ENCODE measurements at places on chromosomes 1 and 21. TPM values are rescaled to one million over a fixed set of nuclear protein-coding genes. Genes with fewer than 3 reads are reported as not detected.

FALEC gene
- not detected for polyA plus RNA-seq

OR6K3 gene
- polyA plus RNA-seq, result not detected

ANKRD65 gene
- 1.7 TPM for polyA plus RNA-seq

UBXN10 gene
- 0.54 TPM for polyA plus RNA-seq

DNA sequence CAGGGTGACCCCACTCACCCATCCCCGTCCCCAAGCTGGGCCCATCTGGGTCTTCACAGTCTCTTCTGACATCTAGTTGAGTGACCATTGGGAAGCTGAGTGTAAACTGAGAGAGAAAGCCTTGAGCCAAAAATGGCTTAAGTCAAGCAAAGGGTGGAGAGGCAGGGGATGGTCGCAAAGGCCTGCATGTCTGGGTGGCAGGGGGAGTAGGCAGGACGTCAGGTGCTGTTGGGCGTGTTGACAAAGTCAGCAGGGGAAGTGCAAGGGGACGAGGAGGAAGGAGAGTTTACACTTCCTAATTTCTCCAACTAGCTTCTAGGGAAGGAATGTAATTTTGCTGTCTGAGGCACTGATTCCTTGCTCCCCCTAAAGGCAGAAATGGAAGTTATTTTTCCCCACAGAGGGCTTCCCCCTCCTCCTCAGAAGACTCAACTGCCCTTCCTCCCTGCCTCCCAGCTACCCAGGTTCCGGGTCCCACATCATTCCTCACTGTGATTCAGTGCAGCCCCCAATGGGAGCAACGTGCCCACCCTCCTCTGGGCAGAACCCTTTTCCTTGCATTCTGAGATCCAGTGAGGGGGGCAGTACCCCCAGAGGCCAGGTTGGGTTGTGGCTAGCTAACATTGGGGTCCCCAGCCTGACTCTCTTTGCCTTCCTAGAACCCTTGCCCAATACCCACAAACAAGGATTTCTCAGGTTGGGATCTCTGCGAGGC is 1.2 kb upstream of the ADORA1 start:
- no peaks in the 10 kb centered on the region for H3K27me3 ChIP-seq
- H3K4me1 ChIP-seq, result no peaks in the 10 kb centered on the region
- H3K4me3 ChIP-seq, result no peak overlapping the region
- H3K27ac ChIP-seq, result no peak overlapping the region
- H3K36me3 ChIP-seq, result no peaks in the 10 kb centered on the region

- peaks cover 5% of the 10 kb centered on the region for H3K27me3 ChIP-seq
- no peaks in the 10 kb centered on the region for H3K36me3 ChIP-seq
- DNase-seq, result peak; percentile 71
- H3K27ac ChIP-seq, result no peak within 1 kb of the TSS
Measured at GRCh38 chr1:16073490-16074119, at the start of gene FAM131C. FAM131C (minus strand) TSS chr1:16073651; CDS start chr1:16073442, 209 bp downstream.

GRCh38 chr1:234772345-234773147 is 162.6 kb upstream of the IRF2BP2 start:
- H3K36me3 ChIP-seq, result no peaks in the 10 kb centered on the region
- no peaks in the 10 kb centered on the region for H3K27me3 ChIP-seq
- peak; percentile 73 for DNase-seq
- peak overlapping the region; percentile 86 for H3K27ac ChIP-seq

GRCh38 chr1:4894566-4894965 is 240.2 kb downstream of the AJAP1 start:
- H3K27me3 ChIP-seq, result no peaks in the 10 kb centered on the region
- no peaks in the 10 kb centered on the region for H3K36me3 ChIP-seq
- H3K27ac ChIP-seq, result no peak overlapping the region
- DNase-seq, result peak; percentile 1

DNA sequence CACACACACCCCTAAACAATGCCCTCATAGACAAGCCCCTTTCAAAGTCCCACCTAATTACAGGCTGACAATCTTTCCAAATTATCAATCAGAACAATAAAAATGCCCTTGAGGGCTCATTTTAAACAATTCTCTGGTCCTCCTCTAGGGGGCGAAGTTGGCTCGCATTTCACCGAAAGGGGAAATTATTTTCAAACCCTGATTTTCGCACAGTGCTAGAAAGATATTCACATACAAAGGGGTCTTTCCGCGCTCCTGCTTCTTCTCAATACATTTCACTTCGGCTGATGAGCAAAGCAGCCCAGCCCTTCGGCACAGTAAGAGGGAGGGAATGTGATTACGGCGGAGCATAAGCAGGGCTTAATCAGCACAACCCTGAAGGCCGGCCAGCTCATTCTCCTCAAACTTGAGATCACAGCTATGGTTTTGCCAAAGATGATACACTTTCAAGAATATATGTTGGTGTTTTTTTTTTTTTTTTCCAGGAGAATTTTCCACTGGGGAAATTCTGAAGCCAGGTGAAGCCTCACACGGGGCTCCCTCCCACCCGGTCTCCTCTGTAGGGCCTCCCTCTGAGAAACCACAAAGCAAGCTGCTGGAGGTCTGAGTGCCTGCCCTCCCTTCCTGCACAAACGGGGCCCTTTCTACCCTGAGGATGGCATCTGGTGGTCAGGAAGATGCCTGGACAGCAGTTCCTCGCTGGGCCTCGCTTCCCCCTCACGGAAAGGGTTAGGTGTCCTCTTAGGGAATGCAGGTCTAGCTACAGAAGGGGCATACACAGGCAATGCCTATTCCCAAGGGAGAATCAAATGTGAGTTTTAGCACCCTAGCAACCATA is 66.9 kb downstream of the GNG12 start:
- peak overlapping the region; percentile 84 for H3K27ac ChIP-seq
- DNase-seq, result peak; percentile 53
- peaks cover 9% of the 10 kb centered on the region for H3K4me1 ChIP-seq

- no peaks in the 10 kb centered on the region for H3K36me3 ChIP-seq
- no peak overlapping the region for H3K4me3 ChIP-seq
- H3K4me1 ChIP-seq, result no peaks in the 10 kb centered on the region
- no peak for DNase-seq
- no peaks in the 10 kb centered on the region for H3K27me3 ChIP-seq
- no peak overlapping the region for H3K27ac ChIP-seq
Measured at GRCh38 chr1:116277840-116278540, 95.1 kb upstream of the ATP1A1 start.

GRCh38 chr1:9454494-9455066 is 84.7 kb upstream of the SLC25A33 start:
- H3K27ac ChIP-seq, result no peak overlapping the region
- no peaks in the 10 kb centered on the region for H3K27me3 ChIP-seq
- H3K36me3 ChIP-seq, result no peaks in the 10 kb centered on the region
- no peak for DNase-seq
- H3K4me1 ChIP-seq, result peaks cover 4% of the 10 kb centered on the region
- H3K4me3 ChIP-seq, result no peak overlapping the region

GRCh38 chr21:41670056-41670805 is 96.6 kb downstream of the RIPK4 start:
- no peaks in the 10 kb centered on the region for H3K27me3 ChIP-seq
- H3K4me3 ChIP-seq, result no peak overlapping the region
- no peak overlapping the region for H3K27ac ChIP-seq
- H3K36me3 ChIP-seq, result no peaks in the 10 kb centered on the region
- H3K4me1 ChIP-seq, result no peaks in the 10 kb centered on the region

DNA sequence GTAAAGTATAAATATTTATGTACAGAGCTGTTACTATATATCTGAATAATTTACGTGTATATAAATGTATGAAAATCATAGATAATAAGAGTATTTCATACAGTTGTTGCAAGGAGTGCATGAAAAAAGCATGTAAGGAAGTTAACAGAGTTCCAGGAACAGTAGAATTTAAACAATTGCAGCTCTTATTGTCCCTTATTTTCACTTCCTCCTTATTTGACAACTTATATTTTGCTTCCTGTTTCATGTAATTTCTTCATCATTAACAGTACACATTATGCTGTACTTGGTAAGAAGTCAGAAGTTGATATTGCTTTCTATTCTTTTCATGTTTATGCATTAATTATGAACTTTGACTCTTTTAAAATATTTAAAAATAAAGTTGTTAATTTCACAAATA is 681.5 kb downstream of the LRRIQ3 start:
- no peaks in the 10 kb centered on the region for H3K36me3 ChIP-seq
- no peak overlapping the region for H3K27ac ChIP-seq
- DNase-seq, result no peak
- no peaks in the 10 kb centered on the region for H3K4me1 ChIP-seq
- H3K4me3 ChIP-seq, result no peak overlapping the region

All from small intestine (tissue), 16 donors.